ENCODE measurements at places on chromosomes 7 and 10. TPM values are rescaled to one million over a fixed set of nuclear protein-coding genes. Genes with fewer than 3 reads are reported as not detected.
A peak's percentile ranks its signal among the peaks of the same experiment; 100 is the strongest.

DNA sequence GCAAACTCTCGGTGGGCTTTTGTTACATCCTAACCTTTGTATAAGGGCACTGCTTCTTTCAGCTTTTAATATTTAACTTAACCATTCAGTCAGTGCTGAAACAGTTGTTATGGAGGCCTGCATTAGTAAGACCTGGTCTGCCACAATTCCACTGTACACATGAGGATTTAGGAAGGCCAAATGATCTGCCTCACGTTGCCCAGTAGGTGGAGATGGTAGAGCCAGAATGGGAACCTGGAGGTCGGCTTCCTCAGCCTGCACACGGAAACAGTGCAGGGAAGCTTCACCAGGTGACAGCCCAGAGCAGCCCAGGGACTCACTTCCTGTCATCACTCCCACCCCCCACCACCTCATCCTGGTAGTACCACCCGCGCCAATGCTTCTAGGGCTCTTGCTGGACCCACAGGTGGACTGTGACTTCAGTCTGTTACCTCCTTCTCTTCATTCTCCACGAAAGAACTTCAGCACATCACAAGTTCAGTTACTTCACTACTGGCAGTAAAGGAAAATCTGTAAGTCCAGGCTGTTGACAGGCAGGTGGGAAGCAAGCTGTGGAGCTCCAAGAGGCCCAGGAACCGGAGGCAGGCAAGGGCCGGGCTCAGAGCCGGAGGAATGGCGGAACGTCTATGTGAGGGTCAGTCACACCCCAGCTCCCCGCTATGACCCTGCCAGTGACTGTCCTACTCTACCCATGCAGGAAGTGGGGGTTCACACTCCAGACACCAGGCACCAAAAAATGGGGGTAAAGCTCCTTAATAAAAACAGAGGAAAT lies 480.3 kb upstream of the C7orf33 start:
- H3K4me1 ChIP-seq: peaks cover 7% of the 10 kb centered on the region
- H3K27me3 ChIP-seq: no peaks in the 10 kb centered on the region
- no peak overlapping the region for H3K27ac ChIP-seq
- H3K4me3 ChIP-seq: no peak overlapping the region

GRCh38 chr7:129574487-129574886 lies 37.0 kb upstream of the NRF1 start:
- no peak for DNase-seq
- H3K4me3 ChIP-seq: no peak overlapping the region
- no peaks in the 10 kb centered on the region for H3K4me1 ChIP-seq
- H3K27ac ChIP-seq: no peak overlapping the region
- peaks cover 8% of the 10 kb centered on the region for H3K36me3 ChIP-seq

GRCh38 chr10:110980807-110981206 lies 61.4 kb downstream of the SHOC2 start:
- no peaks in the 10 kb centered on the region for H3K4me1 ChIP-seq
- DNase-seq: no peak
- H3K4me3 ChIP-seq: no peak overlapping the region
- H3K27ac ChIP-seq: no peak overlapping the region
- H3K36me3 ChIP-seq: no peaks in the 10 kb centered on the region

DNA sequence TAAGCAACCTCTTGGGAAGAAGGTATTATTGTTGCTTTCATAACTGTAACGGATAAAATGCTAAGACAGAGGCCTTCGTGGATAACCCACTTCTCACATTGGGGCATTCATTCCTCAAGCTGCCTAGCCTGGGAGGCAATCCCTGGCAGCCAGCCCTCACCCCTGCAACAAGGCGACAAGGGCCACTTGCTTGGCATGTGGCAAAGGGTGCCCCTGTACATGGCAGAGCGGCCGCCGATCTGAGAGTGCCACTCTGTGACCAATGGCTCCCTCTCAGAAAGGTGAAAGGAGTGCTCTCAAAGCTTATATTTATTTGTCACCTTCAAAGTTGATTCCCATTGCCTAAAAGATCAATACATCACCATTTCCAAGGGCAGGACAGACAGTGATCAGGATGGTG lies 31.9 kb downstream of the EBF3 start:
- DNase-seq: no peak
- H3K27me3 ChIP-seq: peaks cover 29% of the 10 kb centered on the region

Gene GPNMB
- total RNA-seq: not detected

Gene LIPM
- total RNA-seq: not detected

DNA sequence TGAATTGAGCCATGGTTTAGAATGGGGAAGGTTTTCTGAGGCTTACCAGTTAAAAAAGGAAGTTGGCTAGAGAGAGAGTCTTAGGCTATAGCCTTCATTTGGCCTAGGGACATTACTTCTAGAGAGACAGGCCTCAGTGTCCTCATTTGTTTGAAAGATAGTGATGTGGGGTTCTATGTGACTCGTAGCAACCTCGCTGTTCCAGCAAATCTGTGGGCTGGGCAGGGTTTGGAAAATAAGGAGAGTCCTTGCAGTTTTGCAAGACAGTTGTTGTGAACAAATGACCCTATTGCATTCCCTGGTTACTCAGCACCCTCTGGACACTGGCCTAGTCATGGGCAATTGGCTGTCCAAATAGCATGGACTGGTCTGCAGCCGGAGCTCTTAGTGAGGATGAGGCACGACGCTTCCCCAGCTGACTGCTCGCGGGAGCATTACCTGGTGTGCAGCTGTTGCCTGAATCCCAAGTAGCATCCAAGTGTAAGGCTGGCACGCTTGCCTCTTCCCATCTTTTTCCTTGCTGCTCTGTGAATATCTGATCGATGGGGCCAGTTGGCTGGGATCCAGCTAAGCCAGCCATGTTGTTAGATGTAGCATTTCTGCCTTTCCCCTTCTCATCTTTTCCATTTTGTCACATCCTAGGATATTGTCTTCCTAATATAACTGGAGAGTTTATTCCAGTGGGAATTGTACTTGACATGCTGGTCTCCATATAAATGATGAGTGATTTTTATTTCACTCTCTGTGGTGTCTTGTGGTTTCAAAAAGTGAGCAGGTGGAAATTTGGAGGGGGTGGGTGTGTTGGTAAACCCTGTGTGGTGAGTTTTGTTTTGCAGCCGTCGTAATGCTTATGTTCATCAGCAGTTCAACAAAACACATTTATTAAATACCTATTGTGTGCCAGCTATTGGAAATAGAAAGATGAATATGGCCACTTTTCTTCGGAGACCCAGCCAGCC lies 99.8 kb downstream of the SND1 start:
- no peak overlapping the region for H3K27ac ChIP-seq
- H3K4me3 ChIP-seq: no peak overlapping the region
- H3K27me3 ChIP-seq: peaks cover 4% of the 10 kb centered on the region

Gene PTPRN2
- total RNA-seq: 49.0 TPM

DNA sequence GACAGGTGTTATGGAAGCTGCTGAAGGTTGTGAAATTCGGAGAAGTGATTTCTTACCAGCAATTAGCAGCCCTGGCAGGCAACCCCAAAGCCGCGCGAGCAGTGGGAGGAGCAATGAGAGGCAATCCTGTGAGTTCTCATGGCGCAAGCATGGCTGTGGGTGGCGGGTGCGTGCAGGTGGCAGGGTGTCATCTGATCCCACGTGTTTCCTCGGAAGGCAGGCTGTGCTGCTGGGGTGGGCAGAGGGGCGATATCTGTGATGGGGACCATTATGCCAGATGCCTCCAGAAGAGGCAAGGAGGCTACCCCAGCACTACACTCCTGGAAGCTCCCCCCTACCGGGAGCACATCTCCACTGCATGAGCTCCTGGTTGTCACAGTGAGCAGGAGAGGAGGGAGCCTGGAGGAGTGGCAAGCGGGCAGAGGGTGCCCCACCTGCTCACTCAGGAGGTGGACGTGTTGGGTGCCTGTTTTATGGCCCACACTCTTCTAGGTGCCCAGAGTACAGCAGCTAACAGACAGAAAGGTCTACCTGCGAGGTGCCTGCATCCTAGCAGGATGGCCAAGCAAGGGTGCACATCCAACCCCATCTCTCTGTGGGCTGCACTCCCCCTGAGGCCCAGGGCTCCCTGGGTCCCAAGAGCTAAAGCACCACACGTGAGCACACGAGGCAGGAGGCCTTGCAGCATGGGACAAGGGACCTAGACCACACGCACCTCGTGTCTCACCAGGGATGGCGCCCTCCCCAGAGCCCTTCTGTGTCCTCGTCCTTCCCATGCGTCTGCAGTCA lies 204.7 kb downstream of the EBF3 start:
- peaks cover 4% of the 10 kb centered on the region for H3K27me3 ChIP-seq
- H3K4me1 ChIP-seq: peaks cover 31% of the 10 kb centered on the region
- H3K27ac ChIP-seq: no peak overlapping the region

DNA sequence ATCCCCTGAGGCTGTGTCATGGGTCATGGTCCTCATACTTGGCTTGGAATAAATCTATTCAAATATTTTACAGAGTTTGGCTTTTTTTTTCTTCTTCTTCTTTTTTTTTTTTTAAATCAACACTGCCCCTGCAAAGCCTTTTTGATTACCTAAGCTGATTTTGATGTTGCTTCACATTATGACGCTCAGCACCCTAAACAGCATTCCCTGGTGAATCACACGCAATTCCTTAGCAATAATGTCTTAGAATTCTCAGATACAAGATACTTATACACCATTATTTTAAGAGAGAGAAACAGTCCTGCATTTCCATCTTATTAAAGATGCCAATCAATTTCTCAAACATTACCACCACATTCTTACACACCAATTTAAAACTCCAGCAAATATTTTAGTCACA lies 323.7 kb upstream of the IGFBP3 start:
- H3K27ac ChIP-seq: no peak overlapping the region
- H3K4me3 ChIP-seq: no peak overlapping the region
- no peaks in the 10 kb centered on the region for H3K36me3 ChIP-seq
- no peaks in the 10 kb centered on the region for H3K27me3 ChIP-seq
- no peak for DNase-seq

GRCh38 chr7:132499065-132499464 lies 77.2 kb downstream of the PLXNA4 start:
- peaks cover 15% of the 10 kb centered on the region for H3K4me1 ChIP-seq
- no peak overlapping the region for H3K4me3 ChIP-seq
- H3K27me3 ChIP-seq: peaks cover 2% of the 10 kb centered on the region
- no peak for DNase-seq
- H3K27ac ChIP-seq: no peak overlapping the region

DNA sequence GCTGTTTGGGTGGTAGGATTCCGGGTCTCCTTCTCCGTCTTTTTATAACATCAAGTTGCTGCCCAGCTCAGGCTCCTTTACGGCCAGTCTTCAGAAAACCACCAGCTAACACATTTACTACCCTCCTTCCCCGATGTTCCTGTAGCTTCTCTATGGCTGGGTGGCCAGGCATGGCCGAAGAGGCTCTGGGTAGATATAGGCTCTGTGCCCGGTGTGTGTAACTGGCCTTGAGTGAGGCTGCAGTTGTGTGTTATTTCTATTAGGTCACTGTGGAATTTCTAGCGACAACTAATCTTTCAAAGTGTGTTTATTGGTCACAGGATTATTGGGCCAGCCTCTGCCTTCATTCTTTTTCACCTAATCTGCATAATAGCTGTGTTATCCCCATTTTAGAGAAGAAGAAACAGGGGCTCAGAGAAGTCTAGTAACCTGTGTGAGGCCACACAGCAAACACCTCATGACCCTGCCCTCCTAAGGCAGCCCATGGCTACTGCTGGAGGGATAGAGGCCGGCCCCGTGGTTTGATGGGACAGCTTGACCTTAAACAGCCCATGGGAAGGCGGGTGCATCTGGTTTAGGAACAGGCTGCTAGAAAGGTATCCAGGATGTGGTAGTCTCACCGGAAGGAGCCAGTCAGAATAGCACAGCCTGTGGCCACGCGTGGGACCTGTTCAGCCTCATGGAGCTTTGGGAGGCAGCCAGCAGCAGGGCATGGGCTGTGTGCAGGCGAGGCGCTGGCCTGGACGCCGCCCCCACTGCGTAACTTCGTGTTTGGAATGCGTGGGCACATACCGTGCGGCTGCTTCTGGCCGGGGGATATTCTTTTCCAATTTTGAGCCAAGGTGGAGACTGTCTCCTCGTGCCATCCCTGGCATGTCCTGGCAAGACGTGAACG lies 29.7 kb downstream of the HTRA1 start:
- H3K4me3 ChIP-seq: no peak overlapping the region
- peaks cover 26% of the 10 kb centered on the region for H3K4me1 ChIP-seq
- H3K27ac ChIP-seq: no peak overlapping the region
- H3K27me3 ChIP-seq: peaks cover 1% of the 10 kb centered on the region

Gene GSAP
- total RNA-seq: 0.76 TPM

- no peaks in the 10 kb centered on the region for H3K4me1 ChIP-seq
- no peak for DNase-seq
- no peak overlapping the region for H3K4me3 ChIP-seq
- H3K27me3 ChIP-seq: peaks cover 2% of the 10 kb centered on the region
Observed at GRCh38 chr7:29851487-29851886, 45.2 kb downstream of the WIPF3 start.

DNA sequence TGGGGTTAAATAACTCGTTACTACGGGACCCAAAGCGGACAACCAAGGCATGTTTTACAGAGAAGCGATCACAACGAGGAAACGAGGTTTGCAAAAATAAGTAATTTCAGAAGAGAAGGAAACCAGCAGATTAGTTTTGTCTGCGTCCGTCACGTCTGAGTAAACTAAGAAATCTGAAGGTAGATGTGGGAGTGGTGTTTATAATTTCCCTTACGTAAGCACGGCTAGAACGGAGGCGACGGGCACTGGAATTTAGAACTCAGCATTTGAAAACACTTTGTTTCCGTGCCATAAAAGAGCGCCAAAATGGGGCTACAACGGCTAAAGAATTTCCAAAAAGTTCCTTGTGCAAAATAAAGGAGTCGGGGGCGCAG lies 718 bp upstream of the UMAD1 start:
- peaks cover 4% of the 10 kb centered on the region for H3K27me3 ChIP-seq
- DNase-seq: no peak
- H3K27ac ChIP-seq: peak overlapping the region; percentile 78
- no peaks in the 10 kb centered on the region for H3K36me3 ChIP-seq
- H3K4me1 ChIP-seq: peaks cover 2% of the 10 kb centered on the region
- H3K4me3 ChIP-seq: peak overlapping the region; percentile 95

DNA sequence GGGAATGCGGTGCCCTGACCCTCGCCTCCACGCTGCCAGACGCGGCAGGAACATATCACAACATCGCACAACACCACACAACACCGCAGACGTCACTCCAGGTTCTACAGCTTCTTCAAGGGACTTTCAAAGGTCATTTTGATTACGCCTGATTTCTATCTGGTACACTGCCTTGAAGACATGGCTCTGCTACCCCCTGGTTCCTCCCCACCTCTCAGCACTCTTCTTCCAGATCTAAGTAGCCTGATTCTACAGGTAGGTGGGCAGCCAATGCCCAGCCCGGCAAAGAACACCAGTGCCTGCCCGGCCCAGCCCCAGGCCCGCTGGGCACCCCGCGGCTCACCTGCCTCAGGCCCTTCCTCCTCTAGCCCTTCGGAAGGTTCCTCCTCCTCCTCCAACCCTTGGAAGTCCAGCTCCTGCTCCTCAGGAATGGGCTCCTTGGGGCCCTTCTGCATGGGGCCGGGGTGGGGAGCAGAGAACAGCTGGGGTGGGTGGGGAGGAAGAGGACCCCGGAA lies 8.4 kb downstream of the GIGYF1 start:
- H3K27ac ChIP-seq: no peak overlapping the region
- peaks cover 10% of the 10 kb centered on the region for H3K27me3 ChIP-seq
- H3K36me3 ChIP-seq: no peaks in the 10 kb centered on the region

Gene LRRC18
- total RNA-seq: not detected

DNA sequence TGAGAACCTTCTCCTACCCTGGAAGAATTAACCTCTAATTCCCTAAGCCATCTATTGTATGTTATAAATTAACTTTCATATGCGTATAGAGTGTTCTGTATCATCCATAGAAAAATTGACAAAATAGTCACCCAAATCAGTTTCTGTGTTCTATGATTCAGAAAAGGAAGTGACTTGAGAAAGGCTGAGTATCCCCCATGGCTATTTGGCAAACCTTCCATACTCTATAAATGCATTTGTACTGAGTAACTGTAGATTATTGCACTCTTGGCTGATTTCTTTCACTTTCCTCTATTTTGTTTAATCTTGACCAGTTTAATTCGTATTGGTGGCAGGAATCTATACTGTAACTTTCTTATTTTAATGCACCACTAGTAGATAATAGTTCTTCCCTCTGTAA lies 182.2 kb downstream of the HTR7 start:
- H3K4me1 ChIP-seq: no peaks in the 10 kb centered on the region
- DNase-seq: no peak
- H3K27me3 ChIP-seq: no peaks in the 10 kb centered on the region
- no peak overlapping the region for H3K4me3 ChIP-seq
- no peaks in the 10 kb centered on the region for H3K36me3 ChIP-seq
